NCI-H2081 treated with DMSO at 0.1 percent for 48 hours (cell line): ENCODE measurements at places on chromosomes 3 and 15.

- DNase-seq: no peak
Measured at GRCh38 chr15:77838595-77838994, 205.9 kb upstream of the LINGO1 start.

DNA sequence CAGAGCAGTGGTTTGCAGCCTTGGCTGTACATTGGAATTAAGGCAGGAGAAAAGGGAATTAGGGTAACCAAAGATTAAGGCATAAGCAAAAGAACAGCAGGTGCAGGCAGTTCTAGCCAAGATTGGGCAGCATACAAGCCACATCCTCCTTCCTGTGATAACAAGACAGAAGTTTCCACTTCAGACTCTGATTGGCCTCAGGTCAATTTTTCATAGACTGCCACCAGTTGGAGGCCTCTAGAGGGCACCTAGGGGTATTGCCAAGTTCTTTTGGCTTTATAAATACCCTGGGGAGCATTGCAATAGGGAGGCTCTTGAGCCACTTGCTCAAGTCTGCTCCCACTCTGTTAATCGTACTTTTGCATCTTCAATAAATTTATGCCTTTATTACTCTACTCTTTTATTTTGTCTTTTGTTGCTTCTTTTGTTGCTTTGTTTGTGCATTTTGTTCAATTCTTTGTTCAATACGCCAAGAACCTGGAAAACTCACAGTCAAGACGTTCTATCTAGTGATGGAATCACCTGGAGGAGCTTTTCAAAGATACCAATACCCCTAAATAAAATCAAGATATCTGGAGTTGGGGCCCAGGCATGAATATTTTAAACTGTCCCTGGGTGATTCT is 32.2 kb upstream of the FMN1 start:
- no peak for DNase-seq

DNA sequence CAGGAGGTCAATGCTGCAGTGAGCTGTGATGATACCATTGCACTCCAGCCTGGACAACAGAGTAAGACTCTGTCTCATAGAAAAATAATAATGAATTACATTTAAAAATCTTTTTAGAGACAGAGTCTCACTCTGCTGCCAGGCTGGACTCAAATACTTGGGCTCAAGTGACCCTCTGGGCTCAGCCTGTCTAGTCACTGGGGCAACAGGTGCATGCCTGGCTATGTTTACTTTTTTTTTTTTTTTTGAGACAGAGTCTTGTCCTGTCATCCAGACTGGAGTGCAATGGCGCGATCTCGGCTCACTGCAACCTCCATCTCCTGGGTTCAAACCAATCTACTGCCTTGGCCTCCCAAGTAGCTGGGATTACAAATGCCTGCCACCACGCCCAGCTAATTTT is 8.0 kb upstream of the PLEKHO2 start:
- no peak for DNase-seq

DNA sequence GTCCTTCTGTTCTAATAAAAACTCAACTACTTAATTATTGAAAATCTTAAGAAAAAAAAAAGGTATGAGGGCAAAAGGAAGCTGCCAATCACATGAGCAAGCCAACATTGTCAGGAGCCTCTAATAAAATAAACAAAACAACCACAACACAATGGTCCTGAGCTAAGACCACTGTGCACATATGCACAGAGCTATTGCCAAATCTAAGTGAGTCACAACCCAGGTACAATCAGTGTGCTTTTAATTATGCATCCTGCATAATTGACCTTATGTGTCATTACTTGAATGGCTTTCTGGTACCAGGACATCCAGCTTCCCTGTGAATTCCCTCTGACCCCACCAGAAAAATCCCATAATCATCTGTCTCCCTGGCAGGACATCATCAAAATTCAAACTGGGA is 639.8 kb downstream of the MAGI1 start:
- no peak for DNase-seq

DNA sequence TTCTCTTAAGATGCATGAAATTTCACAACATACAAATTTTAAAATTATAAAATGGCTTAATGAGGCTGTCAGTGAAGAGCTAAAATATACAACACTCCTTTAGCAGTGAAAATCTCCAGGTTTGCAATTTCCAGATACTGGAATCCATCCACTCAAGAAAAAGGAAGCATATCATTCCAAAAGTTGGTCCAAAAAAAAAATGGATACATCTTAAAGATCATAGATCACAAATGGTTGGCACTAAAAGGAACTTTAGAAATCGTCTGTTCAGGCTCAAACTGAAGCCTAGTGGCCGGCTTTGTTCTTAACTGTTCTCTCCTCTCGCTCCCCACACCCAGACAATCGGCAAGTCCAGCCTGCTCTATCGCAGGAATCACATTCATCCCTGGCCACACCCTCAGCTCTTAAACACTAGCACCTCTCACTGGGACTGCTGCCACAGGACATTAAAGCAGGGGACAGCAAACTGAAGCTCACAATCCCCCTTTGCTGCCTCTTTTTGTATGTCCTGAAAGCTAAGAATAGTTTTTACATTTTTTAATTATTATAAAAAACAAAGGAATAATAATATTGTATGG is 130.3 kb upstream of the CDIN1 start:
- no peak for DNase-seq

DNA sequence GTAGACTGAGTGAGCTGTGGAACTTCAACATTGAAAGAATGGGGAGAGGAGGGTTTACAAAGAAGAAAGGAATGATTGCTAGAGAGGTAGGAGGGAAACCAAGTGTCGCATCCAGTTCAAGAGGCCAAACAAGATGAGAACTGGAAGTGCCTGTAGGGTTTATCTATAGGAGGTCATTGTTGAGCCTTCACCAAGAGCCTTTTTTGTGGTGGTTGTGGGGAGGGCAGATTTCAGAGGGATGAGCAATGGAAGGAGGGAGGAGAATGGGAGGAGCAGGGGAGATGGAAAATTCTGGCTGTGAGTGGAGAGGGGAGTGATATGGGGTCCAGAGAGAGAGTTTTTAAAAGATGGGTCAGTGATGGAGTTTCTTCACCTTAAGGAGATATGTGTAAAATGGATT is 8.5 kb downstream of the PDIA5 start:
- no peak for DNase-seq

DNA sequence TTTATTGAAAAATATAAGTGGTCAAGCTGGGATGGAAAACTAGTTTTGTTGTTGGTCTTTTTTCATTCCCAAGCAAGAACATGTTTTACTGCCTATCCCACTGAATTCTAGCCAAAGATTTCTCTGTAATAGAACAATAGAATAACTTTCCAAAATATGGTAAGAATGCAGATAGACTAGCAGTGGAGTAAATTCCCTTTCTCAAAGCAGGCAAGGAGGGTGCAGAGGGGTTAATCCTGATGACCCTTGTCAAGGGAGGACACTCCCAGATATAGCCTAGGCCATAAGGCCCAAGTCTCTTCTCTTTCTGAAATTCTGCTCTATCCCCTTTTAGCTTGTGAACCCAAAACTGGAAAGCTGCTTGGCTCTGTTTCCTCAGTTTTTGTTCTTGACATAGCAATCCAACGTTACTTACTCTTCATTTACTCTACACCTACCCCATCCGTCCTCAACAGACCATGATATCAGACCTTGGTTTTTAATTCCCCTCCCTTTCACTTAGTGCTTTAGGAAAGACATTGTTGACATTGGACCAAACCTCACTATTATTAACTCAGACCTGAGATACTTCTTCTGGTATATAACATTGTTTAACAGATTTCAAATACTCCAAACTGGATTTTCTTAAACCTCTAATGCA is 453.6 kb upstream of the THBS1 start:
- DNase-seq: no peak
